ENCODE measurements at places on chromosomes 6 and 20.

- no peak for DNase-seq
These were observed 42.1 kb downstream of the ANKRD6 start for GRCh38 chr6:89475101-89475500.

- no peak for DNase-seq
These were observed at the start of gene RBPJL for GRCh38 chr20:45306431-45306982. RBPJL (plus strand) TSS chr20:45306840; CDS start chr20:45306923, 83 bp downstream.

DNA sequence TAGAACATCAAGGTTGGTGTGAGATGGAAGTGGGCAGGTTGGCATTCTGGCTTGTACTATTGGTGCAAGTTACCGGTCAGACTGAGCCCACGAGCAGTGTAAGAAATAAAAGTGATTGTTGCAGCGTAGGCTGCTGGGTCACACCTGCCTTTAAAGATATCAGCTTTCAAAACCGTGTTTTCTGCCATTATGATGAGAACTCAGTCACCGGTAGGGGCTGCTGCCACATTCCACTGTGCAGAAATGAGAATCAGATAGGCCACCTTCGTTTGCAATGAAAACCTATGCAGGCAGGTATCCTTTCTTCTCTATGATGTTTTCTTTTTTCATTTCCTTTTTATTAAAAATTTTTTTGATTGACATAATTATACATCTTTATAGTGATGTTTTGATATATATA, 168.5 kb downstream of the MYLK4 start:
- no peak for DNase-seq

- peak; percentile 47 for DNase-seq
These were observed 49.7 kb upstream of the BHLHE23 start for GRCh38 chr20:63056236-63057170.

DNA sequence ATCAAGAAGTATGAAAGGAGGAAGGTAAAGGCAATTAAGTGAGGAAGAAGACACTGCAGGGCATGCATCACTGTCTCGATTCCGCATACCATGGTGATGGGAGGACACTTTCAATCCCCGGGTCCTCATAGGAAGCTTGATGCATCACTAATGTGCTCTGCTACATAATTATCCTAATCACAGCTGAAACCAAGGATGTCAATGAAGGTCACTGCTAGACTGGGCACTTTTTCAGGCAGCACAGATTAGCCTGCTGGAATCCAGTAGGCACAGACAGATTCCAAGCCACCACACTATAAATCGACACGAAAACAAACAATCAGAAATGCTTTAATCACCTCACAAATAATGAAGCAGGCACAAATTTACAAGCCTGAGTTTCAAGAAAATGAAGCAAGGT, 206.7 kb downstream of the KIF16B start:
- no peak for DNase-seq

- DNase-seq: no peak
These were observed 139.4 kb downstream of the CARMIL1 start for GRCh38 chr6:25418454-25419052.

- no peak for DNase-seq
These were observed 3.0 kb upstream of the TGM2 start for GRCh38 chr20:38167851-38168760.

DNA sequence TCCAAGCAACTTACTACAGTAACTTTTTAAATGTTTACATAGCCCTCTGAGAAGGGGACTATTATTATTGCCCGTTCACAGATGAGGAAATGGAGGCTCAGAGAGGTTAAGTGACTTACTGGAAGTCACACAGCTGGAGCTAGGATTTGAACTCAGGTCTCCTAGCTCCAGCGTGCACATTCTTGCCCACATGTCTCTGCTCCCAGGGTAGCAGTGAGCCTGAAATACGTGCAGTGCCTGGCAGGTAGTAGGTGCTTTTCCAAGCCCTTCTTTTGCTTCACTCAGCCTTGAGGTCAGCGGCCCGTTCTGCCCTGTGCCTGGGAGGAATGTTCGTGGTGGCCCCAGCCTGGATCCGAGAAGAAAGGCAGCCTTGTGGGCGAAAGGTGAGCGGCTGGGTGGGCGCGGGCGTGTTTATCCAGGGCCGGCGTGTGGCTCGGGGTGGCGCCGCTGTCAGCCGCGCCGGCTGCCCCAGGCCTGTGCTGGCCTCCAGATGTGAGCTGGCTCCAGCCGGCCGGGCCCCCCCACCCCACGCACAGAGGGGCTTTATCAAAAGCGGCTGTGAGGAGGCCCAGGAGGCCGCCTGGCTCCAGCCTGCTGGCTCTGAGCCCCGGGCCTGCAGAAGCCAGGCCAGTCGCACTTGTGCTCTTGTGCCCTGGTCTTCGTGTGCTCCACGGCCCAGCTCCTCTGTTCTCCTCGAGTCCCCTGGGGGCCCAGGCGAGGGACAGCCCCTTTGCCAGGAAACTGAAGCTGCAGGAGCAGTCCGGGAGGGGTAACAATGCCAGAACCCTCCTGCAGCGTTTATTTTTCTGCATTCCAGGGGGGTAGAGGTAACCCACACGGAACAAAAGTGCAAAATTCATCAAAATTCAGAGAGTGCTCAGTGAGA, 58.1 kb downstream of the UBE2V1 start:
- no peak for DNase-seq

GRCh38 chr6:71349976-71350615, 61.5 kb downstream of the OGFRL1 start:
- peak; percentile 7 for DNase-seq

Measured in anterior cingulate cortex (tissue), 58 donors.